ENCODE measurements at places on chromosomes 2 and 18.
A peak's percentile ranks its signal among the peaks of the same experiment; 100 is the strongest.

DNA sequence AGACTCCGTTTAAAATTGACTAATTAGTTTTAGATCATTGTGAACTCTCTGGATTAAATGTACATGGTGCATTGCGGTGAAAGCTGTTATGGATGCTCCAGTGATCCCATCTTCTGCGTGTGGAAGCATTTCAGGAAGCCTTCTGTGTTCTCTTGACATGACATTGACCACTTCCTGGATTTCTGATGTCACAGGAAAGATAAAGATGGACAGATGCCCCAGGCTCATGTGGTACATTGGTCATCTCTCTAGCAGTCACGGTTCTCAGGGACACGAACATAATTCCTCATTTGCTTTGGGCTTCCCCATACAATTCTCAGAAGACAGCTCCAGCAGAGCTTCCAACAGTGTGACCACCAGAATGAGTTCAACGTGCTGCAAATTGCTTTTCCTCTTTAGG lies 26.9 kb downstream of the AGAP1 start:
- no peak for DNase-seq

DNA sequence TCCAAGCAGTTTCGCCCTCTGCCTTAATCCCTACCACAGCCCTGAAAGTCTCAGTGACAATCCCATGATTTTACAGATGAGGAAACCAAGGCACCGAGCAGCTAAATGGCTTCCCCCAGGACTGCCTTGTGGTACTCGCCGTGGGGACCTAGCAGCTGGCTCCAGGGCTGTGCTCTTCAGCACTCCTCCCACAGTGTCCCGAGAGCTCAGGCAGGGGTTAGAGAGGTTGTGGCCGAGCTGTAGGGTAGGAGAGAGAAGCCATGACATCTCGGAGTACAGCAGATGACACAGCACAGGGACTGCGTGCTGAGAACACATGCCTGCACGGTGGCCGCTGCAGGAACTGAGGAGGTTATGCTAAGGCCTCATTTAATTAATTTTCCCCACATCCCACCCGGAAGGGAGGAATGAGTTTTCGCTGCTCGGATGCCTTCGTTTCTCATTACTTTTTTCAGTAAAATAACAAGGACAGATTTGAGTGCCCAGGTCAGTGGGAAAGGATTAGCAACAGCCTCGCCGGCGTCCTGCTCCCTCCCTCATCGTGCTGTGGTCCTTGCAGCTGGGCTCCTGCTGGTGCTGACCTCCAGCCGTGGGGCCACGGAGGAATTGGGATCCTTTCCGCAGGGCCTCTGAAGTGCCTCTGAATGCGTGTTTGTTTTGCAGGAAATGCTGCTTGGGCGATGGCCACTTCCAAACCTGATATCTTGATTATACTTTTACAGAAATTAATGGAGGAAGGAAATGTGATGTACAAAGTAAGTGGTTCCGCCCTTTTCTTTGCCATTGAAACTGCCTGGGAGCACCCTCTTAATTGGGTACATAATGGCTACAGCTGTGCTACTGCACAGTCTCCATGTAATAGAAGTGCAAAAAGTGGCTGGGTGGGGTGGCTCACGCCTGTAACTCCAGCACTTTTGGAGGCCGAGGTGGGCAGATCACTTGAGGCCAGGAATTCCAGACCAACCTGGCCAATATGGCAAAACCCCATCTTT lies 61.2 kb downstream of the WDSUB1 start:
- DNase-seq, result no peak

GRCh38 chr2:158599609-158600008 lies 142.9 kb downstream of the PKP4 start:
- DNase-seq, result no peak

GRCh38 chr18:10519999-10520935 lies 5.6 kb upstream of the NAPG start:
- peak; percentile 45 for DNase-seq

- no peak for DNase-seq
Observed at GRCh38 chr2:128198656-128199055, 107.7 kb downstream of the UGGT1 start.

DNA sequence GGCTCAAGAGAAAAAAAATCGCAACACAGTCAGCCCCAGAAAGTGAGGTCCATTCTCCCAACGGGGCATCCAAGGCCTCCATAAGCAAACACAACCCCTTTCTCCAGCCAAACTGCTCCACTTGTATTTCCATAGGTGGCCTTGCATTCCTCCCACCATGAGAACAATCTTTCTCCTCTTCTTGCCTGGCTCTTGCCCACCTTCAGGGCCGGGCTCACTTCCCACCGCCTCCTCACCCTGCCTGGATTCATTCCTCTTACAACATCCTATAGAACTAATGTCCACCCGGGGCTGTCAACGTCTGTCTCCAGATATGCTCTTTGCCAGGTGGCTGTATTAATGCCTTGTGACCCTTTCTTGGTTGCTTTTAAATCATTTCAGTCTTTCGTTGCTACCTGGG lies 124.5 kb downstream of the SMAD7 start:
- DNase-seq, result no peak

GRCh38 chr2:48993576-48993975 lies 160.7 kb downstream of the FSHR start:
- DNase-seq, result no peak

DNA sequence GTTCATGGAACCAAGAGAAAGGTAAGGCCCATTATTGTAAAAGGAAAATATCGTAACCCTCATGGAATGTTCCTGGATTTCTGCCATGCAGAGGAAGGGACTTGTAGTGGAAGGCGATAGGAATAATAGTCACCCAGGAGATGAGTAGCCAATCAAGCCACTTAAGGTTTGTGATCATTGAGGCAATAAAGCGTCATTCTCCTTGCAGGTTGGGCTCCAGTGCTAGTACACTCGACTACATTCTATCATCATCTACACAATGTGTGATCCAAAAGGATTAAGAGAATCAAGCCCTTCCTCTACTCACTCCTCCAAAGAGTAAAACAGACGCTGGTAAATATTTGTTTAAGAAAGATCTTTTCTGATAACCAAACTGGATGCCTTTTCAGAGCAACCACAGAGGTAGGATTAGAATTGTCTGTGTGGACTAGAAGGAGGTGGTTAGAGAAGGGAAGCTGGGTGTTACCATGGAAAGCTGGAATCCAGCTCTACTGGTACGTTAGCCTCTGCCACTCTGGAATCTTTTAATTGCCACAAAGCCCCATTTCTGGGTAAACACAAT lies 245.7 kb downstream of the IKZF2 start:
- DNase-seq, result no peak

GRCh38 chr2:85524336-85524908 lies 14.5 kb upstream of the MAT2A start:
- DNase-seq, result no peak

DNA sequence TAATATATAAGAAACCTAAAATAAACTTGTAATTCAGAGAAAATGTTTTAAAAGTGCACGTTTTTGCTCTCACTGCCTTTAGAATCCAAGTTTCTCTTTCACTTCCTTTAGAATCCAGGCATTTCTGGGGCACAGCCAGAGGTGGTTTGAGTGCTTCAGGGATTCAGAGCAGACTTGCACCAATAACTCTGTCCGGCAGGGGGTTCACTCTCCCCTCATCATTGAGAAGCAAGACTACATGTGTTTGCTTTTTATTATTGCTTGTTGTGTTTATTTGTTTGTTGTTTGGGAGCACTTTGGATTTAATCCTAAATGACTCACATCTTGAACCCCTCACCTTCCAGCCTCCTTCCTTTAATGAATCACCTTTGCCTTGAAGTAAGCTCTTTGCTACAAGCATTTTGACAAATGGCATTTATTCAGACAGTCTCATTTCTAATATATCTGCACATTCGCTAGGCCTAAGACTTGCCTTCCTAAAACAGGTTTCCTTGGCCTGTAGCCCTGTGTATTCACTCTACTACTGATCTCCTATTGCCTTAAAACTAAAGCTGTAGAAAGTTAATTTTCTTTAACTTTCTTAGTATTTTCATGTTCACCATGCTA lies 233.5 kb upstream of the ATP5MC3 start:
- DNase-seq, result no peak

- no peak for DNase-seq
Observed at GRCh38 chr2:75574106-75574505, 13.4 kb upstream of the EVA1A start.

DNA sequence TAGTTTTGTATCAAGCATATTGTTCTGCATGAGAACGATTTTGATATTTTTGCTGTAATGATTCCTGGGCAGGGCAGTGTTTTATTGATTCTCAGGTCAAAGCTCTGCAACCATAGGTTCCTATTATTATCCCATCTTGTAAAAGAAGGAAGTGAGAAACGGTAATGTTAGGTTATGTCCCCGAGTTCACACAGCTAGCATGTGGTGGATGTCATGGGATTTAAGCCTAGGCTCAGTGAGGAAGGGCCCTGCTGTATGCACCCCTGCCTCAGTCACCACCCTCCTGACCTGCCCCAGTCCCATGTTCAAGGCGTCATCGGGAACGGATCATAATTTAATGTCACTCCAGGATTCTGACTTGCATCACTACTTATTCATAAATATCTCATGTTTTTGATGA lies 10.7 kb downstream of the ACP1 start:
- DNase-seq, result no peak

GRCh38 chr18:76741346-76741745 lies 81.0 kb upstream of the ZNF236 start:
- DNase-seq, result no peak

DNA sequence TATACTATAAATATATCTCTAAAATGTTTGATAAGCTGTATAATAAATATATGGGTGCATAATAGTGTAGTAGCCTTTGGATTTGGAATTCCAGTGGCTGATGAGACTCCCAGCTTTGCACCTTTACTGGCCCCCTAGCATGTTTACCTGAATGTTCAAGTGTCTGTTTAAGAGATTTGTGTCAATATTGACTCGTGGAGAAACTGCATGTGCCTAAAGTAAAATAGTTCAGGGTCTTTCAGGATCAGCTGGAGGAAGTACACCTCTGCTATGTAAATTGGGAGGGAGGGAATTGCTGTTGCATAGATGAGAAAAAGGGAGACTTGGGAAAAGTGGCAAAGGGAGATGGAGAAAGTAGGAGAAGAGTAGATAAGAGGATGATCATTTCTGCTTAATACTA lies 23.9 kb downstream of the ME2 start:
- DNase-seq, result no peak

GRCh38 chr18:64100116-64100922 lies 48.6 kb downstream of the LINC00305 start:
- peak; percentile 18 for DNase-seq

DNA sequence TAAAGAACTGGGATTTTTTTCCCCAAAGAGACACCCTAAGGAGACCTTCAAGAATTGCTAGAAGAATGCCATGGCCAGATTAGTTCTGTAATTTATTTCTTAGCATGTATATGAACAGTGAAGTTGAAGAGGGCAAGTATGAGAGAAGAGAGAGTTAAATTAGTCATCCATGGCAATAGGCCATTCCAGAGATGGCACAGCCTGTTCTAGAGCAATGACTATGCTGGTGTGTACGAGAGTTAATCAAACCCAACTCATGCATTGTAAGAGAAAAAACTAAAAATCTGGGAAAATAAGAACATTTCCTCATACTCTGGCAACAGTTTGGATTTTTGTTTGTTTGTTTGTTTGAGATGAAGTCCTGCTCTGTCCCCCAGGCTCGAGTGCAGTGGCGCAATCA lies 112.1 kb upstream of the PIK3C3 start:
- DNase-seq, result no peak

GRCh38 chr2:187129306-187129705 lies 280.3 kb upstream of the ZSWIM2 start:
- DNase-seq, result no peak

DNA sequence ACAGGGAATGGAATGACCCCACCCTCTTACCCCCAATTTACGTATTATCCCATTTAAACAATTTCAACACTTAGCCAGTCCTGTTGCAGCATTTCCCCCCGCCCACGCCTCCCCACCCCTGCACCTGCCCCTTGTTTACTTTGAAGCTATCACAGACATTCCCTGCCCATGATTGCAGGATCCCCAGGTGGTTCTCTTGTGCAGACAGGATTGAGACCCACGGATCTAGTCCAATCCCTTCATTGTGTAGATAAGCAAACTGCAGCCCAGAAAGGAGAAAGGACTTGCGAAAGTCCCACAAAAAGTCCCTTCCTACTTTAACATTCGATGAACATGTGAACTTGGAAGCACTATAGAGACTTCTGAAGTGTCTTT lies 38.9 kb downstream of the TMEM17 start:
- DNase-seq, result no peak

DNA sequence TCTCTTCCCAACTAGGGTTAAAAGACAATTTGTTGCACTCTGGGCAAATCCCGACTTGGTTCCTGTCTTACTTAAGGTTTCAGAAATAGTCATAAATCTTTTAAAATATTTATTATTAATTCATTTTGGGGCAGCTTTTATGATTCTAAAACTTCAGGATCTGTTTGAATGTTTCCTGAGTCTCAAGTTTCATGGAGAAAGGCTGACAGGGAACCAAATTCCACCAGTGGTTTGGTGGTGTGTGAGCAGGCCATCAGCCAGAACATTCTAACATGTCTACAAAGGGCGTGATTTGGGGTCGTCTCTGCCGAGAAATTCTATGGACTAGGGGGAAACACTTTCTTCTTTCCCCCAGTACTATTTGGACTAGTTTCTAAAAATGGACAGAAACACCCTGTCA lies 366.4 kb downstream of the ZNF521 start:
- DNase-seq, result no peak

- no peak for DNase-seq
Observed at GRCh38 chr18:13703899-13704298, 22.5 kb downstream of the FAM210A start.

- DNase-seq, result no peak
Observed at GRCh38 chr2:3646446-3646845, 11.6 kb upstream of the ALLC start.

GRCh38 chr2:27655155-27655951 lies 8.1 kb downstream of the SUPT7L start:
- no peak for DNase-seq

DNA sequence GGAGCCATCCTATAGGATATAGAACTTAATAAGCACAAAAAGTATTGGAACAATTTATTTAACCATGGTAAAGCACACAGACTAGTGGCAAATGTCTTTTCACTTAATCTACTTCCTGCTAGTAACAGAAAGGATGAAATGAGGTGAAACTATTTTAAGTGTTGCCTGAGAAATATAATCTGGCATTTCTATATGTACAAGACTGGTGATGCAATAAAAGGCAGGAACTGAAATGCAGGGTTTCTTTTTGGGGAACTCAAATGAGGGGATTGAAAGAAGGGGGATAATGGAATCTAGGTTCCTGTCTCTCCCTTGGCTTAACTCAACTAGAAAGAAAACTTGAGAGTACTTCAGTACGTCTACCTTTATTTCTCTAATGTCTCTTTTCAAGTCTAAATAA lies 122.3 kb downstream of the MEMO1 start:
- DNase-seq, result no peak

- DNase-seq, result no peak
Observed at GRCh38 chr2:130310881-130311280, 31.8 kb upstream of the IMP4 start.

- peak; percentile 55 for DNase-seq
Observed at GRCh38 chr2:202870431-202871299, 901 bp downstream of the ICA1L start.

DNA sequence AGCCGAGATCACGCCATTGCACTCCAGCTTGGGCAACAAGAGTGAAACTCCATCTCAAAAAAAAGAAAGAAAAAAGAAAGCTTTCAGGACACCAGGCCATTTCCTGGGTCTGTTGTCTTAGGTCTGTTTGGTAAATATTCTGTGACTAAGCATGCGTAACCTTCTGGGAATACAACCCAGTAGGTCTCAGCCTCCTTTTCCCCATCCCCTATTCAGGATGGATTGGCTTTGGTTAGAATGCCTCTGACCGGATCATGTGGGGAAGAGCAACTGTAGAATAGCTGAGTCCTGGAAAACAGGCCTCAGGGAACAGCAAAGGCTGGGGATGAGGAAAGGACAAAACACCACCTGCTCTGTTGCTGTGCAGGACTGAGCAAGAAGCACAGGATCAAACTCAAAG lies 1.6 kb upstream of the PDCL3 start:
- DNase-seq, result no peak

GRCh38 chr2:194700726-194701125 lies 956.3 kb upstream of the SLC39A10 start:
- no peak for DNase-seq
